Renal pelvis (tissue), 12 donors: ENCODE measurements at places on chromosomes 4 and X. TPM values are rescaled to one million over a fixed set of nuclear protein-coding genes. Genes with fewer than 3 reads are reported as not detected.

PASD1 gene
- not detected for polyA plus RNA-seq

FSTL5 gene
- 1.9 TPM for polyA plus RNA-seq

CTAG1B gene
- polyA plus RNA-seq, result not detected

AWAT2 gene
- not detected for polyA plus RNA-seq

FOXR2 gene
- polyA plus RNA-seq, result not detected

LGI2 gene
- 34.1 TPM for polyA plus RNA-seq

CSAG1 gene
- polyA plus RNA-seq, result not detected

KIAA1210 gene
- 1.5 TPM for polyA plus RNA-seq

SLC6A8 gene
- polyA plus RNA-seq, result 79.5 TPM

ADGRL3 gene
- polyA plus RNA-seq, result 22.2 TPM

GABRQ gene
- polyA plus RNA-seq, result 1.1 TPM

CXCL6 gene
- polyA plus RNA-seq, result not detected

GRCh38 chrX:123348468-123348867 is 164.4 kb downstream of the GRIA3 start:
- DNase-seq, result no peak

DNA sequence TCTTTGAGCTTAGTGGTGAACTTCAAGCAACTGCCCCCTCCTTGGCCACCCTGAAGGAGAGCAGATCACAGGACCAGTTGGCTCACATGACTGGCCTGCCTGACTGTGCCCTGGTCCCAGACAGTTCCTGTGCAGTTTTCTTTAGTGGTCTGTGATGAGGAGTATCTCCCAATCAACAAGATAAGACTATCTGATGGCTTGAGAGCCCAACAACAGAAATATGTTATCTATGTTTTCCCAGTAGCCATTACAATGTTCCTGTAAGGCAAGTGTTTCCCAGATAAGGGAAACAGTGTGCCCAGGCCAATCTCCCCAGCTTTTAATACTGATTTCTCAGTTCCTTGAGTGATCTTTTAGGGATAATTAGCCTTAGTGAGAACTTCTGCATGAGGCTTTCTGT is 14.2 kb upstream of the TIMM8A start:
- DNase-seq, result no peak

DNA sequence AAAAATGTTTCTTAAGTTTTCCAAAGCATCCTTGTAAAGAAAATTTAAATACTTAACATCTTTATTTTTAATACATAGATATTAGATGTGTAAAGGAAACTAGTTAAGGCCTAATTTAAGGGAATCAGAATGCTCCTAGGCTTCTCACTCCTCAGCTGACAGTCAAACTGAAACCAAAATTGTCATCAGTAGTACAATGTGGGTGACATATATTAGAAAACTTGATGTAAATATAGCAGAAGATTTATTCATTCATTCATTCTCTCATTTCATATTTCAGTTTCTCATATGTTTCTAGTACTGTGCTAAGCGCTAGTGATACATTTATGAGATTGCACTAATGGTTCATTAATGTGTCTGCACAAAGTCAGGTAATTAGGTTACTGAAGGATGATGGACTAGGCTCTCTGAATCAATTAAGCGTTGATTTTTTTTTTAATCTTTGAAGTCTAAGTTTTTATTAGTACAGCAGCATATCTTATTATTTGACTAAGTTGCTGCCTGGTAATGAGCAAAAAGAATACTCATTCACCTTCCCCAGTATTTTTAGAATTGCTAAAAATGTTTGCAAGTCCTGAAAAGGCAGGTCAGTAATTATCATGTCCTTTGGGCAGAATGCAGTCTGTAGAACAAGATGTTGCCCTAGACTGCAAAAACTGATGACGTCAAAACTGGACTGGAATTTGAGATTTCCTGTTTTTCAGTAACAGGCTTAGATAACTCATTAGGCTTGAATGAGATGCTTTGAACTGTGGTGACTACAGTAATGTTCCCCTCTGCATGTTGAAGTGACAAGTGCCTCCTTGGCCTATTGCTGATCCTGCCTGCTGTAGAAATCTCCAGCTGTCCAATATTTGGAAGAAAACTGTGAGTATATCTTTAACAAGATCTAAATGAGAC is 128.7 kb downstream of the ARHGAP24 start:
- DNase-seq, result no peak

GRCh38 chrX:826448-826847 is 195.9 kb downstream of the SHOX start:
- no peak for DNase-seq

- DNase-seq, result no peak
These were observed 486.4 kb upstream of the FAT1 start for GRCh38 chr4:187209921-187210613.

GRCh38 chr4:139955600-139955999 is 198.4 kb downstream of the MAML3 start:
- DNase-seq, result no peak

- no peak for DNase-seq
These were observed 73.5 kb upstream of the CAMK2D start for GRCh38 chr4:113835005-113835404.

DNA sequence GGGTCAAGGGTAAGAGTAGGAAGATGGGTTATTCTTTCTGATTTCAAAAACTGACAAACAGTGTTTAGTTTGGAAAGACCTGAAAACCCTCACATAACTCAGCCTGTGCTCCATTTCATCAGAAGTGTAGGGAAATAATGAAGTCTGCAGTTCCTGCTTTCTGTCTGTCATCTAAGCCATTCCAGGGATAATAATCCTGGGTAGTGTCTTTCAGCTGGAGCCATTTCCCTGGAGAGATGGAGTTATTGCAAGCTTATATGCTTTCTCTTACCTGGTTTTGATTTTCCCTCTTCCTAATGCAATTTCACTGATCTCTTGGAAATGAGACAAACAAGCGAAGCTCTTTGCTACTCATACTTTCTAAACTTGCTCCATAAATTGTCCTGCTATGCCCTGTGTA is 824.8 kb upstream of the LCORL start:
- no peak for DNase-seq

GRCh38 chrX:93538575-93538974 is 134.8 kb downstream of the NAP1L3 start:
- DNase-seq, result no peak

- DNase-seq, result no peak
These were observed 44.6 kb upstream of the TRPC5OS start for GRCh38 chrX:111831343-111831742.

- DNase-seq, result no peak
These were observed 49.7 kb upstream of the PRKX start for GRCh38 chrX:3763111-3763510.

DNA sequence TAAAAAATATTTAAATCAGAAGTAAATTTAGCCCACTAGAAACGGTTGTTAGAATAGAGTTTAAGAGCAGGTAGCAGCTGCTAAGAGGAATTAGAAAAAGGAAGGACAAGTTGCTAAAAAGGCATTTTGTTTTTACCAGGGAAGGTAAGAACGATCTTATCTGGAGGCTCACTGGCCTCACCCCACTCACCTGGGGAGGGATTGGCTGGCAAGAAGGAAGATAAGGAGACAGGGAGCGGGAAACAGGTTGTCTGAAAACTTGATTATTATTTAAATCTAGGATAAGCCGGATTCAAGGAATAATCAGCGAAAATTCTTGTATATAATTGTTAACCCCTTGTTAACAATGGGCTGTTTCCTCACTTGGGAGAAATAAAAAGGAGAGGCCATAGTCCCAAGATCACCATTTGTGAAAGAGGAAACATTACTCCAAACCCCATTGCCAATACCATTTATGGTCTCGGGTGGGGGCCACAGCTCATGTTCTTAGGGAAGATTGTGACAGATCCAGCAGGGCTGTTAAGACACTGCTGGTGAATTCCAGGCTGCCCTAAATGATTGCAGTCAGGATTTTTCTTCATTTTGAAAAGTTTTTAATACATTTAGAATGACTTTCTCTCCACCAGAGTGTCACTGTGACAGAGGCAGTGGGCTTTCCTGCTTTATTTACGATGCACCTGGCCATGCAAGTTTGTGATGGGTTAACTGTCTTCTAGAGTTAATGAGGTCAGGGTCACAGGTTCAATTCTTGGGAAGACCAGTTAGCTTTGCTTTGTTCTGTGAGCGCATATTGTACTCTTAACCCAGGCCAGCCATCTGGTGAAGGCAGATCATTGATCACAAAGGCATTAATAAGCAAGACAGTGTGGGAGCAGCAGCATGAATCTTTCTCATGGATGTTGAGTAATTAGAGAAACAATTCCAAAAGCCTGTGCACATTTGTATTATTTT is 106.6 kb downstream of the CEP135 start:
- DNase-seq, result no peak

- DNase-seq, result no peak
These were observed 59.2 kb downstream of the GPR143 start for GRCh38 chrX:9706421-9706820.

DNA sequence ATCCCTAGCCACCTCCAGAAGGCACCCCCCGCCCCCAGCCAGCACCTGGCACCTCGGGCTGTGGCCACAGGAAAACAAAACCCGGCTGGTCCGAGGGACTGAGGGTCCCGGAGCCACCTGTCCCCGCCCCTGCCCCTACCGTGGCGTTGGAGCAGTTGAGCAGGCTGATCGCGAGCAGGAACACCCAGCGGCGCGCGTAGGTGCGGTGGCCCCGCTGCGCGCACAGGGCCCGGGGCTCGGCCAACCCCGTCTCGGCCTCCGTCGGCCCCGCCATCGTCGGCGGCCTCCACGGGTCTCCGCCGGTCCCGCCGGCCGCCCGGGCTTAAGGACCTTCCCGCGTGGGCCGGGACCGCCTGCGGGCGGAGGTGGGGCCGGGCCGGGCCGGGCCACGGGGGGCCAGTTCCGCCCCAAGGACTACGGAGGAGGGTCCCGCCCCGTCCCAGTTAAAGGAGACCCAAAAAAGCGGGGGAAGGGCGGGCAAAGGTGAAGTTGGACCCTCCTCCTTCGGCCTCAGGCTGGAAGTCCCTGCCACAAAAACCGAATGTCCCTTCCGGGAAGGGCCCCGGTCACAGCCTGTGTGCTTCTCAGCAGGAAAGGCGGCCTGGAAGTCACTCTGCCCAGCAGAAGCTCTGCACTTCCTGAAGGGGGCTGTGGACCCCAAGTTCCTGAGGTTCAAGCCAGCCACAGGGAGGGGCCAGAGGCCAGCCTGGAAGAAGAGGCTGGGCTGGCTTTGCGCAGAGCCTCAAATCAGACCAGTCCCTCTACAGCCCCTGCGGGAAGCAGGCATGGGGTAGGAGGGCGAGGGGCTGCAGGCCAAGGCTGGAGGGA is at the start of gene SLC49A3:
Gene SLC49A3 (minus strand): TSS at position 298 of the 828 bp plus-strand sequence. CDS start 24 bp downstream, at position 274.
- DNase-seq, result no peak

GRCh38 chr4:98626350-98626749 is 32.1 kb downstream of the TSPAN5 start:
- DNase-seq, result no peak

DNA sequence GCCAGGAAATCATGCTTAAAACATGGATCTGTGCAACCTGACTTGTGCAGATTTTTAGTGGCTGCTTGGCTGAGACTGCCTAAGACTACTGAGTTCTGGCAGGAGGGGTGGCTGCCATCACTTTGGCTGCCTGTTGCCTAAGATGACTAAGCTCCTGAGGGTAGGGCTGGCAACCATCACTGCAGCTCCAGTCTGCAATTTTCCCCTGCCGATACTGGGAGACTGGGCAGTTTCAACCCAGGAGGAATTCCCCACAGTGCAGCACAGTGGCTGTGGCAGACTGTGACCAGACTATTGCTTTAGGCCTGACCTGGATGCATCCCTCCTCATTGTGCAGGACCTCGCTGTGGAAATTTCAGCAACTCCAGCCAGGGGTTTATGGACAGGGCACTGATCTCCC is 544.9 kb downstream of the ANKRD50 start:
- DNase-seq, result no peak

- no peak for DNase-seq
These were observed 364.6 kb upstream of the NOCT start for GRCh38 chr4:138650929-138651448.

GRCh38 chr4:24056289-24056688 is 166.4 kb upstream of the PPARGC1A start:
- no peak for DNase-seq

- DNase-seq, result no peak
These were observed 76.9 kb downstream of the MAGEB10 start for GRCh38 chrX:27884654-27885053.

- DNase-seq, result no peak
These were observed 29.0 kb downstream of the OPRPN start for GRCh38 chr4:70426789-70427188.

DNA sequence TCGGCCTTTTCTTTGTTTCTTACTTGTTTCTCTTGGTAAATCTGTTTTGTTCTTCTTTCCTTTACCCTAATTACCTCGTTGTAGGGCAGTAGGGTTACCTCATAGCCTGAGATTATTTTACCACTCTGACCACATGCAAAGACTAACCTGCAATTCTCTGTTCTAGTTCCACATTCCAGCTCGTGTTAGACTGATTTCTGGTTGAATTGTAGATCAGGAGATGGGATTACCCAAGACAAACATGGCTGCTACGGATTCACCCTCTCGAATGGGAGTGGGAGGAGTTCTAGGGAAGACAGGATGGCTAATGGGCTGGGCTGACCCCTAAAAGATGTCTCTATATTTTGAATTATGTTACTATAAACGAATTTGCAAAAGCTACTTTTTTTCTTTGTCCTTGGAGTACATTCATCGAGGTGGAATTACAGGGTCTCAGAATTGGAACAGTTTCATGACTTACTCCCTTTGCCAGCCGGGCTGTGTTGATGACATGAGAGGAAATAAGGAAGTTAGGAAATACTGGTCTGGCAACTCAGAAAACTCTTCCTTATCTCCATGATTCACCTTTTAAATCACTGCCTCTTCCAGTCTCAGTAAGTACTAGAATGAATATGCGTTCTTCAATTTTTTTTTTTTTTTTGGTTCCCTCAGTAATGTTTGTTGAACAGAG is 36.7 kb upstream of the FBXW7 start:
- no peak for DNase-seq

DNA sequence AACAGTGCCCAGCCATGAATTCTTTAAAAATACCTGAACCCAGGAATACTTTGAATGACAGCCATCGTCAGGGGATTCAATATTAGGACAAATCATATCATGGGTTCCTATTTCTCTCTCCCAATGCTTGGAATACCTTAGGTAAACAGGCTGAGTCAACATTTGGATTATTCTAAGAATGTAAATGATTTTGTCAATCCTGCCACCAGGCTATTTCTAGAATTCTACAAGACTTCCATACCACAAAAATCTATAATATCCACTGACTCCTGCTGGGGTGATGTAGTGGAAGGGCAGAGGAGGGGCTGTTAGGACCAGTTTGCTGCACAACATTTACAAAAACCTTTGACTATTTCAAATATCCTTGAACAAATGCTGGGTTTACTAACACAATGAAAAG is 65.2 kb downstream of the IGFBP7 start:
- no peak for DNase-seq

- no peak for DNase-seq
These were observed 11.8 kb upstream of the CLDN24 start for GRCh38 chr4:183333983-183334382.

GRCh38 chr4:168555437-168555836 is 58.6 kb downstream of the PALLD start:
- no peak for DNase-seq
